ENCODE measurements at places on chromosomes 2 and 18.

DNA sequence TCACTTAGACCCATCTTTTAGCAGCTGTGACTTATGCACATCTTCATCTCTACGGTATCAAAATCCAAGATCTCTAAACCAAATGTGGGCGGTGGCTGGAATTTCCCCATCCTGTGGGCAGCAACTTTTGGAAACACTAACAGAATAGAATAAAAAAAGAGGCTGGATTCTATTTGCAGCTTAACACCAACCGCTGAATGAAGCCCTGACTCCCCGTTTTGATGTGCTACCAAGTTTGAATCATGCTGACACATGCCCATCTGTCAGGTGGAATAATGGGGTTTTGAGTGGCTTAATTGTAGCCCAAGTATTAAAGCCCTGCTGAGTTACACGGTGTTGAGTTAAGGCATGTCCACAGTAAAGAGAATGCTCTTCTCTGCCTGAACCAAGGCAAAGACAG is 165.2 kb downstream of the MTCL1 start:
- no peak for DNase-seq

- DNase-seq: no peak
These were observed 127.7 kb downstream of the DNAH6 start for GRCh38 chr2:84643991-84644390.

DNA sequence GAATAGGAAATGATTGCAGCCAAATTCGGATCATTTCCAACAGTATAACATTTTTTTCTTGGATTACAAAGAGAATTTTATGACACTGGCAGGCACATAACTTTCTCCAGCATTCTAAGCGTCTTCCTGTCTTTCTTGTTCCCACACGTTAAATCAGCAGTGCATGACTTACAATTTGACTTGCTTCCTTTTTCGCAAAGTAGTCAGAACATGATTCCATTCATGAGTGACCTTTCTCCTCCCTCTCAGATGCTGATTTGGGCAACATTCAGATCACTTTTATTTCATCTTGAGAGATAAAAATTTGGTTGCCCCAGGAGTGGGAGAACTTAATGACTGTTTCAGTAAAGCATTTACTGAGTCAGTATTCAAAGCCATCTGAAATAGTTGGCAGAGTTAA is 858.7 kb upstream of the ACVR2A start:
- no peak for DNase-seq

DNA sequence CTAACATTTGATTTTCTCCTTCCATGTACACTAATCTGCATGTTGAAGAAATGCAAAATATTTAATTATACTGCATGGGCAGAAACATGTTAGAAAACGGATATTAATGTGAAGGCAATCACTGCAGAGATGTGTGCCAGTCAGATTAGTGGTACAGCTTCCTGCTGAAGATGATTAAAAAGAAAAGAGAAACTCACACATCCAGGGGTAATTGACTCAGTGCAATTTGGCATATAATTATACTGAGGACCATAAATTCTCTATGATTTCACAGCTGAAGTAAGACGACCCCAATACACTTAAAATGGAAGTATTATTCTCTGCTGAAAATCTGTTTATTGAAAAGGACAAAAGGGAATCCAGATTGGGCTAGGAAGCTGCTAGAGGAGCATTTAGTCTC is 243.4 kb downstream of the TGIF1 start:
- DNase-seq: no peak

DNA sequence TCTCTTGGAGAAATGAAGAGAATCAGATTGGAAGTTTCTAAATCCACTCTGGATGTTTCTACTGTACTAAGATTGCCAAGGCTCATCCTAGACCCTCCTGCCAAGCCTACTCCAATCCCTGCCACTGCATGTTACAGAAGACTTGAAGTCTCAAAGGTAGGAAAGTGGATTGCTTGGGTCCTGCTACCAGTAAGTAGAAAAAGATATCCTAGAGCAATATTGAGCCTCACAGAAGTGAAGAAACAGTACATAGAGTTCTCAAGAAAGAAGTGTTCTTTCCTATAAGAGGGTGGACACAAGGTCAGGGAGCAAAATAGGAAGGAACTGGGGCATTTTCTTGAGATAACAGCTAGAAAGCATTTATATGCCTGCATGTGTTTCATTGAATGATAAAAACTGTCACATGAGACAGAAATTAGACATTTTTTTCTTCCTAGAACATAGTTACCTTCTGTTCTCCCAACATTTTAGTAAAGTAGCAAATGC is 232.9 kb downstream of the RBM43 start:
- no peak for DNase-seq

DNA sequence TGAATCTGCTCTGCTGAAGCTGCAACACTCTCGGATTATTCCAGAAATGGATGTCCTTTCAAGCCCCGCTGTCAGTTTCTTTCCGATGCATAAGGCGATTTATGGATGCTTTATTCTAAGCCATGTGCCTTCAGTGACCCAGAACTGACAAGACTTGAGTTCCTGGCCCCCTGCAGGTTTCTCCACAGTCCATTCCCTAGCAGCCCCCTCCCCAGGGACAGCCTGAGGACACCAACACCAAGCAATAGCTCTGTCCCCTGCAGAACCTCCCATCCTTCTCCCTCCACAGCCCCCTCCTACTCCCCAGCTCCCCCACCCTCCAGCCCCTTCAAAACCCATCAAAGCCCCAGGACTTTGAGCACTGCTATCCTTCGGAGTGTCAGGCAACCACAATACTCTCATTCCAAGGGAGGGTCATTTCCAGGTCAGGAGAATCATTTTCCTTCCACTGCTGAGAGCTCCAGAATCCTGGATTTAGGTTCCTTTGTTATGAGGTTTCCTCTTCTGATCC is 24.6 kb upstream of the SPP2 start:
- DNase-seq: no peak

- DNase-seq: no peak
These were observed 47.0 kb upstream of the RALBP1 start for GRCh38 chr18:9428301-9428706.

DNA sequence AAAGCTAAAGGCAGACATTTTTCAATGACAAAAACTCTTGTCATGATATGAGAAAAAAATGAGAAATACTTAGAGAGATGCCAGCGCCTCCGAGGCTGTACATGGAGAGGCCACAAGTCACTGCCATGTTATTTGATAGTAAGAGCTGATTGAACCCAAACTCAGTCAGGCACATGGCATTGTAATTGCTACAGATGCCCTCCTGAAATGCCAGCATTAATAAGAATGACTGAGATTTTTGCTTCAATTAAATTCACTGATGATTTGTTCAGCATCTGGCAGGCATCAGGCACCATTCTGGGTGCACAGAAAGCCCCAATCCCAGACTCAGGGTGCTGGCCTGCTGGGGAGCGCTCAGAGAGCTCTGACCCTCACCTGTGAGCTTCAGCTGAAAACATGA is 129.0 kb upstream of the PXDN start:
- no peak for DNase-seq
